CD14-positive monocyte (primary cell): ENCODE measurements at places on chromosomes 2 and 18. TPM values are rescaled to one million over a fixed set of nuclear protein-coding genes. Genes with fewer than 3 reads are reported as not detected.
A peak's percentile ranks its signal among the peaks of the same experiment; 100 is the strongest.

DNA sequence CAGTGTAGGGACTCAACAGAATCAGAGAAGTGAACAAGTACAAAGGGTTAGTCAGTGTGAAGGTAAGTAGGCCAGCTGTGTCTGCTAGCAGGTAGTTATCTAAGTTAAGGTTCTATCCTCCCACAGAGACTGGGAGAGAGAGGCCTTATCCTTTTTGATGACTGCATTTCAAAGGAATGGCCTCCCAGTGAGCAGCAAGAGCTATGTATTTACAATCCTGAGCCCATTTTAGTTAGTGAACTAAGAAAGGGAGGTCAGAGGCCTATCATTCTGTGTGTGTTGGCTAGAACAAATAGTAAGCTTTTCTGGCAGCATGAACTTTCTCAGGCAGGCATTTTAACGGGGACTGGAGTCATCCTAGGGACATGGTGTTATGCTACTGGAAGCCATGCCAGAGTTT is 182.9 kb downstream of the VWC2L start:
- DNase-seq, result no peak

- no peak for DNase-seq
Measured at GRCh38 chr2:127911737-127912136, 26.0 kb upstream of the AMMECR1L start.

- DNase-seq, result no peak
Measured at GRCh38 chr2:239475161-239476028, 74.6 kb upstream of the HDAC4 start.

GRCh38 chr18:2148823-2149222 is 422.5 kb downstream of the METTL4 start:
- DNase-seq, result no peak

DNA sequence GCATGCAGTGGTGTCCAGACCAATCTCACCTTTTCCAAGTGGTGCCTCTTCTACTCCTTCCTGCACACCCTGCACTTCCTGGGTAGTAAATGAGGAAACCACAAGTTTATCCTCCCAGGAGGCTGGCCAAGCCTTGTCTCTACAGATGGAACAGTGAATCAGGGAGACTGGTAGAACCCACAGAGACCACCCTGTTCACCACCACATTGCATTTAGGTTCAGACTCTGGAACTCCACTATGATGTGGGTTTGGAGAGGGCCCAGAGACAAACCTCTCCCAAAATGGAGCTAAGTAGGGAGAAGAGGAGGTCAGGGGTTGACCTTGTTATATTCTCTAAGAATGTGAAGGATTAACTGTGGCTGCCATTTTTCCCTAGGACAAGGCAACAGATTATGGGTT is 102.8 kb upstream of the FZD7 start:
- no peak for DNase-seq

DNA sequence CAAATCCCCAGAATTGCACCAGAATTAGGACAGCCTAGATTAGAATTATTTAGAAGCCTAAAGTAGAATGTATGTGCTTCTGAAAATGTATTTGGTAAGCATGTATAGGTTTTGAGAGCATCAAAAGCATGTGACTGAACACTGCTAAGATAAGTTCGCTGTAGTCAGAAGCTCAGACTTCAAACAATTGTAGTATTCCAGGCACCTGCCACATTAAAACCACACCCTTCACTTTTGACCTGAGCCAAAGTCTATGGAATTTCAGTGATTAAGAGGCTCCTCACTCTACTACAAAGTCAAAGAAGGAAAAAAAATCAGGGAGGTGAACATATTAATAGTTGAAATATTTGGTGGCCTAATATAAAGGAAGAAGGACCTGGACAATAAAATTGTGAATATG is 8.2 kb downstream of the KCNJ3 start:
- no peak for DNase-seq

- DNase-seq, result peak; percentile 13
Measured at GRCh38 chr2:237500681-237501424, 13.8 kb downstream of the MLPH start.

GRCh38 chr2:61597300-61598289 is 59.4 kb upstream of the XPO1 start:
- DNase-seq, result no peak

VSNL1 gene
- not detected for polyA plus RNA-seq

DNA sequence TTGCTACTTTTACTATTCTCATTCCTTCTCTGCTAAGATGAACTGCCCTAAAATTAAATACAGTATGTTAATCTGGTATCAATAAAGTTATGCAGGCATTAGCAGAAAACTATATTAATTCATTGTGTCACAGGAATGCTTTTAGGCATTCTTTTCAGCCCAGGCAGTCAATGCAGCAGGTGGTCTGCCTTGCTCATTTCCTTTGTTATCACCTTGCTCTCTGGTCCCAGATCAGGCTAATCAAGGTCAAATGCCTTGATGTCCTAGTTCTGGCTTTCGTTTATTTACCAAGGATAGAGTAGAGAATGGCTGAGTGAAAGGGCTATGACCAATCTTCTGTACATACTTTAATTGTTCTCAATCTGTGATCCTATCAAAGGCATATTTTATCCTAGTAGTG is 1023.6 kb downstream of the TMEM182 start:
- no peak for DNase-seq

DNA sequence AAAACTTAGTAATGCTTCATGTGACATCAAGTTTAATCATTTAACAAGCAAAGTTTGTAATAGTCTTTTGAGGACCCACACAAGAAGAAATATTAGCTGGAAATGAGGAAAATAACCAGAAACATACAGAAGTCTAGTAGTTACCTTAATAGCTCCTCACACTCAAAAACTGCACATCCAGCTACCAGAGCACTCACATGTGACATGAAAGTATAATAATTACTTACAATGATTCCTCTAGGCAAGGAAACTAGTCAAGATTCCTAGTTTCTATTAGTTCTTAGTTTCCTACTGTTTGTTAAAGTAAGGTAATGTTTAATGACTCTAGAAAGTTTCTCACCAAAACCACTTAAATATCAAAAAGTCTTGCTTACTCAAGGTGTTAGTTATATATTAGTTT is 335.8 kb downstream of the RAD51AP2 start:
- DNase-seq, result no peak

AGAP1 gene
- not detected for polyA plus RNA-seq
